RPMI7951 (cell line): ENCODE measurements at places on chromosomes 16 and 17. TPM values are rescaled to one million over a fixed set of nuclear protein-coding genes. Genes with fewer than 3 reads are reported as not detected.

The MMP28 gene
- total RNA-seq = not detected in 2 replicates

- no peak for DNase-seq
Measured at GRCh38 chr16:64702415-64702814, 419.4 kb downstream of the CDH11 start.

The CSH1 gene
- not detected in 2 replicates for total RNA-seq

- DNase-seq = no peak
Measured at GRCh38 chr16:15564604-15565339, 78.2 kb downstream of the MARF1 start.

The TSPAN10 gene
- total RNA-seq = 1.3 and 2.1 TPM in 2 replicates

The SLC35G6 gene
- not detected in 2 replicates for total RNA-seq

- no peak for DNase-seq
Measured at GRCh38 chr16:23206986-23207385, 24.4 kb downstream of the SCNN1G start.

GRCh38 chr17:81863833-81864768 is 3.8 kb upstream of the P4HB start:
- DNase-seq = no peak

The WSCD1 gene
- total RNA-seq = 0.20 and 0.24 TPM in 2 replicates

DNA sequence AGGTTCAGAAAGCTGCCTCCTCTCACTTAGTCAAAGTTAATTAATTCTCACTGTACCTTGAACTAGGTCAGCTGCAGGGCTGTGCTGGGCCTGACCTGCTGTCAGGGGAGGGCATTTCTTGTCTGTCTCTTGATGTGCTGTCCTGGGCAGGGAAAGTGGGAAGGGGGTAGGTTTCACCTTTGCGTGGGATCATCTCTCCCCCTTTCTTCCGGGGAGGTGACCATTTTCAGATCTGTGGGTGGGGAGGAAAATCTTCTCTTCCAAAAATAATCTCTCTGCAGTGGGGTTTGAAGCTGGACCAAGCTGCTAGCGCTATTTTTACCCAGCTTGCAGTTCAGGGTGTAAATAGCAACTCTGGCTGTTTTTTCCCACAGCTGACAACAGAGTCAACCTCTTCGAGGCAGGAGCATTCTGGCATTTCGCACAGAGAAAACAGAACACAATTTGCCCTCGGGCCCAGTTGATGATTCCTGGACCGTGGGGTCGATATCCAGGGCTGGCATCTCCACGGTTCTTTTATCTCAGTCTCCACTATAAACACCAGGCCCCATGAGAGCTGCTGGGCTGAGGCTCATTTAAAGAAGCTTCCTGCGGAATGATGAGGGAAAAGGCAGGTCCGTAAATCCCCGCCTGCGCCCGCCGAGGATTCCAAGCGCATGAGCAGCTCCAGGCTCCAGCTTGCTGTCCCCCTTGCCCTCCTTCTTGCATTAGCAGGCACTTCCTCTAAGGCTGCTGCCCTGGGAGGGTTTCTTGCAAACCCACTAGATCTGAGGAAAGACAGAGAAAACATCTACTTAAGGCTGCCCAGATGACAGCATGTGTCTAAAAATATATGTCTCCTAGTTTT is 93.9 kb downstream of the YPEL2 start:
- no peak for DNase-seq

The WFDC1 gene
- total RNA-seq = not detected in 2 replicates

The CA5A gene
- total RNA-seq = not detected in 2 replicates

- no peak for DNase-seq
Measured at GRCh38 chr16:35141303-35141702, 1681.9 kb downstream of the TP53TG3F start.

DNA sequence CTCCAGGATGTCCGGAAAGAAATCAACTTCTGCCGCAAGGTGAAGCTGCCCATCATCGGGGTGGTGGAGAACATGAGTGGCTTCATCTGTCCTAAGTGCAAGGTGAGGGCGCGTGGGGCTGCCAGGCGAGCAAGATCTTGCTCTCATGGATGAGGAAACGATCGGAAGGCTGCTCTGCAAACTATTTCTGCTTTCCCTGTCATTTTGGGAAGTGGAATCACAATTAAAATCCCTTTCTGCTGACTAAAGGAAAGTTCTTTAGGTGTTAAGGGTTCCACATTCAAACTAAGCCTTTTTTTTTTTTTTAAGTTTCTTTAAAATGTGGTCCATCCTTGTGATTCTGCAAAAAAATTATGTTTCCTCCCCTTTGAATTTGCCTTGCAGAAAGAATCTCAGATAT is 17.7 kb downstream of the NUBP1 start:
- no peak for DNase-seq

- DNase-seq = no peak
Measured at GRCh38 chr17:18231164-18231563, 5.7 kb downstream of the LLGL1 start.

- DNase-seq = no peak
Measured at GRCh38 chr16:25771812-25772568, 80.2 kb downstream of the HS3ST4 start.

The FAM20A gene
- total RNA-seq = 0.36 and 0.68 TPM in 2 replicates

GRCh38 chr16:79419148-79419547 is 181.4 kb downstream of the MAF start:
- no peak for DNase-seq

DNA sequence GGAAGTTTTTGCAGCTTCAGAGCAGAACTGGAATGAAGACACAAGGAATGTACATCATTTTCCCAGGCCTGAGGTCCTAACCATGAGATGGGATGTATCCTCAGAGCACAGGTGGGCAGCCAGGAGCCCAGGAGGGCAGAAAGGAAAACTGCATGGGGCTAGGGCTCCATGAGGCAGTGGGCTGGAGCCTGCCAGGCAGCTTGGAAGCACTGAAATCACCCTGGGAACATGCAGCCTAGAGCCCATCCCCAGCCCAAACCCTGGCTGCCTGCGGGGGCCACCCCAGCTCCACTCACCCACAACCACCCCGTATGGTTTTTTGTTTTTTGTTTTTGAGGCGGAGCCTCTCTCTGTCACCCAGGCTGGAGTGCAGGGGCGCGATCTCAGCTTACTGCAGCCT is 86.2 kb upstream of the SIAH1 start:
- no peak for DNase-seq

GRCh38 chr17:74165797-74166365 is 37.6 kb upstream of the RPL38 start:
- DNase-seq = no peak

- DNase-seq = peak; percentile 59
Measured at GRCh38 chr16:70692873-70693671, 7.2 kb upstream of the MTSS2 start.

GRCh38 chr16:10210944-10211343 is 28.7 kb upstream of the GRIN2A start:
- no peak for DNase-seq

DNA sequence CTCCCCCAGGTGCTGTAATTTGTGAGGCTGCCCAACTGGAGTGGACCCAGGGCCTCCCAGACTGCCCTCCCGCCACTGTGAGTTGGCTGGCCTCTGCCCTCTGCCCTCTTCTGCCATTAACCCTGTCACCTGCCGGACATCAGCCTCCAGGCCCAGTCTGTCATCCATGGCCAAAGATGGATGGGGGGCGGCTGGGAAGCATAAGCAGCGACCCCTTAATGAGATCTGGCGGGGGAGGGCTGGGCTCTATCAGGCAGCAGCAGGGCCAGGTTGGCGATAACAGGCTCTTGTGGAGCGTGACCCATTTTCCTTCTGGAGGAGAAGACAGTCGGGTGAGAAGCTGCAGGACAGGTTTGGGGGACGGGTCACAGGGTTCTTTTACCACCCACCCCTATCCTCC is 25.3 kb downstream of the CDK5RAP3 start:
- no peak for DNase-seq

DNA sequence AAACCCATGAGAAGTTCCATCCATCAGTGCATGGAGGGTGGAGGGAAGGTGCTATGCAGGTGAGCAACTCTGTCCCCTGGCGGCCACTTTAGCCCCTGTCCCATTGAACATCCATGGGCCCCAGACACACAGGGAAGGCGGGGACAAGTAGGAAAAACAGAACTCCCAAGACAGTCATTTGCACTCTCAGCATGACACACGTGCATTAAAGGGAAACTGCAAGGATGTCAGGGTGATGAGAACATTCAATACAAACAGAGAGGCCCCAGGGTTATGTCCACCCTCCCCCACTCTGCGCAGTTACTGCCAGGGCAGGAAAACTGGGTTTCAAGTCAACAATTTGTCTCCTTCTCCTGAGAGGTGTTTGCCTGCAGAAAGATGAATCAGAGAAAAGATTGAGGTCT is 44.0 kb upstream of the AKTIP start:
- no peak for DNase-seq

- no peak for DNase-seq
Measured at GRCh38 chr16:50631985-50632576, 49.0 kb downstream of the SNX20 start.

The BRIP1 gene
- total RNA-seq = 10.7 and 12.7 TPM in 2 replicates
